B cell (primary cell): ENCODE measurements at places on chromosomes 7 and 10. TPM values are rescaled to one million over a fixed set of nuclear protein-coding genes. Genes with fewer than 3 reads are reported as not detected.

GPR26 gene
- not detected in 2 replicates for polyA plus RNA-seq

CFAP69 gene
- polyA plus RNA-seq, result 0.10 TPM in 1 of 2 replicates, not detected in the other

CPA2 gene
- polyA plus RNA-seq, result not detected in 2 replicates

ERLIN1 gene
- polyA plus RNA-seq, result 2.8 and 4.3 TPM in 2 replicates

LRRTM3 gene
- polyA plus RNA-seq, result not detected in 2 replicates

AASS gene
- 2.1 and 4.7 TPM in 2 replicates for polyA plus RNA-seq

ZNF22 gene
- 7.7 and 11.1 TPM in 2 replicates for polyA plus RNA-seq

NUTM2A gene
- polyA plus RNA-seq, result 0.88 and 1.0 TPM in 2 replicates

MBLAC1 gene
- 1.4 and 1.6 TPM in 2 replicates for polyA plus RNA-seq

CALY gene
- 0.21 and 0.72 TPM in 2 replicates for polyA plus RNA-seq
